ENCODE measurements at places on chromosomes 7 and 10.

DNA sequence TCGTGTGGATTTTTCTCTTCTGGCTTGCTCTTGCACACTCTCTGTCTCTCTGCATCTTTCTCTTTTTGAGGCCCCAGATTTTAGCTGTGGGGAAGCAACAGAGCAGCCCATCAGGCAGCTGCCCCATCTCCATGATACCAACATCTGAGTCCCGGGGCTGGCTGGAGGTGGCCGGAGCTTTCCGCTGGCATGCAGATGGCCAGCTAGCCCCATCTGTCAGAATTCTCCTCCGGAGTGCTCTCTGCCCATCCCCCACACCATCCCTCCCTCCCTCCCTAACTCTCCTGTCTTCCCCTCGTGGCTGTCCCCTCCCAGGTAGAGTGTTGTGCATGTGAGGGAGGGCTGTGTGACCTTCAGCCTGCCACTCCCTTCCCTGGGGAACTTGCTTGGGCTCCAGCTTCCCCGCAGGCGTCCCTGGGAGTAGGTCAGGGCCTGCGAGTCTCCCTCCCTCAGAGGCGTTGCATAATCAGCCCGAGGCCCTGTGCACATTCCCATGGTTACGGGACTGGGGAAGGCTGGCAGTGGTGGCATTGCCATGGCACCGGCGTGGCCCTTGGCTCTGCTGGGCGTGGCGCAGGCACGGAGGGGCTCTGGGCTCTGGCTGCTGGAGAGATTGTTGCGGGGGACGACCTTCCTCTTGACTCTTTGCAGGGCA lies 24.7 kb downstream of the GHRHR start:
- DNase-seq: no peak

DNA sequence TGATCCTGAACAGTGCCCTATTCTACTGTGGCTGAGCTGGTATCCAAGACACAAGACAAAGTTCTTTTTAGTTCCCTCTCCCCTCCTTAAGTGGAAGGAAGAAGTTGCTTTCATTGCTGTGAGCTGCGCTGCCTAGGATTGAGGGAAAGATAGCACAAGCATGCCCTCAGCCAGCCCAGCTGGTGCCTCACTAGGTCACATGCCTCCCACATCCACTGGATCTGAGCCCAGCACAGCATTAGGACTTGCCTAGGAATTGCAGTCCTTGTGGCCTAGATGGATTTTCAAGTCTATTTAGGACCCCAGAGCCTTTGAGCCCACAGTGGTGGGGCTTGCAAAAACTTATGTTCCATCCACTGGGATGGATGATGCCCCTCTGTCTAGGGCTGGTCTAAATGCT lies 214.2 kb downstream of the ZNF248 start:
- no peak for DNase-seq

DNA sequence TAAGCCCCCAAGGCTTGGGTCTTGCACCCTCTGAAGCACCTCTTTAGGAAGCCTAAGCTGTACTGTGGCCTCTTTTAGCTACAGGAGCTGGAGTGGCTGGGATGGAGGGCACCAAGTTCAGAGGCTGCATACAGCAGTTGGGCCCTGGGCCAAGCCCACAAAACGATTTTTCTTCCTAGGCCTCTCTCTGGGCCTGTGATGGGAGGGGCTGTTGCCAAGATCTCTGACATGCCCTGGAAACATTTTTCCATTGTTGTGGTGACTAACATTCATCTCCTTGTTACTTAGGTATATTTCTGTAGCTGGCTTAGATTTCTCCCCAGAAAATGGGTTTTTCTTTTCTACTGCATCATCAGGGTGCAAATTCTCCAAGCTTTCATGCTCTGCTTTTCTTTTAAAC lies 375.7 kb upstream of the NPSR1 start:
- no peak for DNase-seq

GRCh38 chr10:133418289-133418993 lies 6.0 kb downstream of the SPRN start:
- DNase-seq: no peak

- no peak for DNase-seq
Observed at GRCh38 chr7:101330011-101330484, 8.4 kb upstream of the IFT22 start.

GRCh38 chr10:78331391-78331922 lies 297.8 kb downstream of the RPS24 start:
- no peak for DNase-seq

DNA sequence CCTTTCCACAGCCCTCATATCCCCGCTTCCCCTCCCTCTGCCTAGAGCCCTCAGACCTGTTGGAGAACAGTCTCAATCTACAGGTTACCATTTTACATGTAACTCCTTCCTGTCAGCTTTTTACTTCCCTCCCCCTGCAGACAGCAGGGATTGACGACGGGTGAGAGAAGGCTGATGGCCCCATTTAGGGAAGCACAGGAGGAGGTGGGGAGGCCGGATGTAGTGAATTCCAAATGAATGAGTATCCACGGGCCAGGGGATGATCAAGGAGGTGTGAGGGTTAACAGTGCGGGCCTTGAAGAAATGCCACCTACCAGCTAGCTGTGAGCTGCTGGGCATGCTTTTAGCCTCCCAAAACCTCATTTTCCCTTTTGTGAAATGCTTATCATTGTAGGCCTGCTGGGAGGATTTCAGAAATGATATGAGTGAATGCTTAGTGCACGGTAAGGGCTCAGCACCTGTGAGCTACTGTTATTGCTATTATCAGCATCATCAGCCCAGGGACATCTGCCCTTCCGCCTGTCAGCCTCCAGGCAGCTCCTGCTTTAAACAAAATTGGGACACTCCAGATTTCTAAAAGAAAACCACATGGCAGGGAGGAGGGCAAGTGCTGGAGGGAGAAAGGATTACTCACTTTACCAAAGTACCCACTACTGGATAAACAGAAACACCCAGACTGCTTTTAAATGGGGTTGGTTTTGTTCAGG lies 6.5 kb upstream of the NANOS1 start:
- no peak for DNase-seq

- DNase-seq: no peak
Observed at GRCh38 chr7:108585843-108586242, 16.2 kb downstream of the DNAJB9 start.

DNA sequence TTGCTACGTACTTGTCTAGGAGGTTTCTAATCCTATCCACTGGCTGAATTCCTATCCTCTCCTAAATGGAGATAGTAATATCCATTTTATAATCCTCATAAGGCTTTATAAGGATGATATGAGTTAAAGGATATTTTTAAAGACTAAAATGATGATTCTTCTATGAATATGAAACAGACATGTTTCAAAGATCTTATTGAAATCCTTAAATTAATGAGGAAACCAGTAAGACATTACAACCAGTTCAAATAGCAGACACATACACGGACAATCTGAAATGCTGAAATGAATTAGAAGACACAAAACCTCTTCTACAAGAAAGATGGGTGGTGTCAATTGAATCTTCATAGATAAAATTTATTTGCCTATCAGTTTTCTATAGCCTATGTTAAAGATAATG lies 132.9 kb upstream of the ANK3 start:
- DNase-seq: no peak

DNA sequence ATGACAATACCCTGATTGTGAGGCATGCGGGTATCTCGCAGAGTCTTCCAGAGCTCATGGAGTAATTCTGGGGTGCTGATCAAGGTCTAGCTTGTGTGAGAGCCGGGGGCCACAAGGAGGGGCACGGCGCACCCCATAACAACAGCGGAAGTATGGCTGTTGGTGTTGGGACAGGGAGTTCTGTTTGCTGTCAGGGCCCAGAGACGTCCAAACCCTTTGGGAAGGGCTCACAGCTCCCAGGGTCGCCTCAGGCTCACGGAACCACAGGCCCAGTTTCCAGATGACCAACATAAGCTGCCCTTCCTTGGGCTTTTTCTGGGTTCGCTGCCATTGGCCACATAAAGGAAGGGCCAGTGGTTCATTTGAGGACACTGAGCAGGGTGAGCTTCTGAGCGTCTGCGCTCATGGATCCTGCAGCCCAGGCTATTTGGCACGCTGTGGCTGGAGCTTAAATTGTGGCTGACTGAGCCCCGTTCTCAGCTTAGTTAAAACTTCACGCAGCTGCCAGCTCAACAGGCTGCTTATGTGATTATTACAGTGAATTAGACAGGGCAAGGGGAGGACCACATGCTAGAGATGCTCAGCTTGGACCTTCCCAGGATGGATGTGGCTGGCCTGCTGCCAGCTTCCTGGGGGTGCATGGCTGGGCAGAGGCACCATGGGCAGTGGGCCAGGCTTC lies 92.3 kb downstream of the DNAJB6 start:
- no peak for DNase-seq

GRCh38 chr7:51180092-51180491 lies 136.5 kb downstream of the COBL start:
- DNase-seq: no peak

DNA sequence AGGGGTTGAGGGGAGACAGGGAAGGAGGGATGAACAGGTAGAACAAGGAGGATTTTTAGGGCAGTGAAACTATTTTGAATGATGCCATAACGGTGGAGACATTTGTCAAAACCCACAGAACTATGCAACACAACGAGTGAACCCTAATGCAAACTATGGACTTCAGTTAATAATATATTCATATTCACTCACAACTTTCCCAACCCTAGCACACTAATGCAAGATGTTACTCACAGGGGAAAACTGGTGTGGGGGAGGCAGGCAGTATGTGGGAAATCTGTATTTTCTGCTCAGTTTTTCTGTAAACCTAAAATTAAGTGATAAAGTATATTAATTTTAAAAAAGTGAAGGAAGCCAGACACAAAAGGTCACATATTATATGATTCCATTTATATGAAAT lies 17.3 kb downstream of the GNA12 start:
- no peak for DNase-seq

DNA sequence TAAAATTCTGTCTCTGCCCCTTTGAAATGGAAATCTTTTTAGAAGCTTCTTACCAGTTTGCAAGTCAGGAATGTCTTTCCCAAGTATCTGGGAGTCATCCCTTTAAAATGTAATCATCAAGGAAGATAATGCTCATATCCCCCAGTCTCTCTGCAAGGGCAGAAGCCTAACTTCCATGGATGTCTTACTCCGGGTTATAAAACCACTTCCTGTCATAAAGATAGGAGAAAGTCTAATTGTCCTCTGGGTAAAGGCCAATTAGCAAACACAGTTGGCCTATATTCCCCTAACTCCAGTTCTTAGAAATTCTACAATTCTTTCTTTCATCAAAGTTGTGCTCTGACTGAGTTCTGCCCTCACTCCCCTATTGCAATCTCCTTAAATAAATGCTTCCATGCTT lies 1631.5 kb upstream of the LRRTM3 start:
- no peak for DNase-seq

DNA sequence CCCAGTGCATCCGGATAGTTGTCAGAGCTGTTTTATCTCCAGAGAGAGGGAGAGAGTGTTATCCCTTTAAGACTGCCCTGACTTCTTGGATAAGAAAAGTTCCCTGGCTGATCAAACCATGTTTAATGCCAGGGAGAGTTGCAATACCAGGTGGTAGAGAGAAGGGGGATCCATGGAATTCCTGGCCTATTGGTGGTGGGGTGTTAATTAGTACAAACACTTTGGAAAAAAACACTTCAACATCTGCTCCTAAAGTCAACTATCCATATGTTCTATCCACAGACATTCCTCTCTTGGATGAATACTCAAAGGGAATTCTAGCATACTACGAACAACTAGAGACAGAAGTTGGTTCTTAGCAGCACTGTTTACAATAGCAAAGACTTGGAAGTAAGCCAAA lies 307.2 kb downstream of the TCERG1L start:
- DNase-seq: no peak

- DNase-seq: no peak
Observed at GRCh38 chr7:151682831-151683614, 163.3 kb upstream of the RHEB start.

GRCh38 chr7:44104860-44105771 lies 971 bp downstream of the AEBP1 start:
- DNase-seq: no peak
